ENCODE measurements at places on chromosomes 7 and 10.

DNA sequence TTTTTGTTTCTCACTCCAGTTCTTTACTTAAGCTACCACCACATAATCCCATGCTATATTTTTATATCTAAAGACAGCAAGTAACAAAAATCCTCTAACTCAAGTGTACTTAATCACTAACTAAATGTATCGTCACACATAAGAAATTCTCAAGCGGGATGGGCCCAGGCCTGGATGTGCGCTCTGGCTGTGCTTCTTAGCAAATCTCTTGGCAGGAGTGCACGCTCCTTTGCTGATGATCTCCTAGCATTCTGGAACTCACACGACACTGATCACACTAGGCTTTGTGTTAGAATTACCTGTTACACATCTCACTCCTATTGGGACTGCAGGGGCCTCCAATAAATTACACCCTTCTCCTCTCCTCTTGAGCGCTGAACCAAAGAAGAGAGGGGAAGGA, 46.7 kb upstream of the CALD1 start:
- no peak for DNase-seq

DNA sequence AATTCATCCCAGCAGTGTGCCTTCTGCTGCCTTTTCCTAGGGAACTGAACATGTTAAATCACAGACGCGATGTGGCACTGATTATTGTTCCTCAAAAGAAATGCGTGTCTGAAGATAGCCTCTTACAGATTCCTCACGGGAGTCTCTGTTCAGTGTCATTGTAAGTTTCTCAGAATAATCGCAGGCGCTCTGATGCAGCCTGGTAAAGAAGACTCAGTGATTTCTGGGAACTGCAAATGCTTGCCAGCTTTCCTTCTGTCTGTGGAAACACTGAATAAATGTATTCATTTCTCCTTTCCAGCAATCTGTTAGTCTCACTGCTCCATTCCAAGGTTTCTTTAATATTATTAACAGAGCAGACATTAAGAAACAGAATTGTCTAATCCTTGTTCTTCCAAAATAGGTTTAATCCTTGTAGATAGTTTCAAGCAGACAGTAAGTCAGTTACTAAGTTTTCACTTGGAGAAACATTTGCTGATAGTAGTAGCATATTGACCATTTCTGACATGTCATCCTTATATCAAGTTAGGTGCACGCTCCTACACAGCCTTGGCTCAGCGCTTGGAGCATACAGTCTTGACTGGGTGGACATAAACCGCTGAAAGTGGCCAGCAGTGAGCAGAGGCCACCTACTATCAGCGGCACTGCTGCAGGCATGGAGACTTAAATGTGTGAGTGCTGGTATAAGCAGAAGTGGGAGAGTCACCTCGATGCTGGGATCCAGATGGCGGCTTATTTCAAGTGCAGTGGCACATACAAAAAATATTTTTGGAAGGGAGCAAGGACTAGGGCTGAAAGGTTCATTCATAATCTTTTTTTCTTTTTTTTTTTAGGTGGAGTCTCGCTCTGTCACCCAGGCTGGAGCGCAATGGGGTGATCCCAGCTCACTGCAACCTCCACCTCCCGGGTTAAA, 27.7 kb downstream of the MMRN2 start:
- DNase-seq: no peak

- DNase-seq: no peak
Observed at GRCh38 chr10:98533241-98533640, 86.5 kb upstream of the HPS1 start.

DNA sequence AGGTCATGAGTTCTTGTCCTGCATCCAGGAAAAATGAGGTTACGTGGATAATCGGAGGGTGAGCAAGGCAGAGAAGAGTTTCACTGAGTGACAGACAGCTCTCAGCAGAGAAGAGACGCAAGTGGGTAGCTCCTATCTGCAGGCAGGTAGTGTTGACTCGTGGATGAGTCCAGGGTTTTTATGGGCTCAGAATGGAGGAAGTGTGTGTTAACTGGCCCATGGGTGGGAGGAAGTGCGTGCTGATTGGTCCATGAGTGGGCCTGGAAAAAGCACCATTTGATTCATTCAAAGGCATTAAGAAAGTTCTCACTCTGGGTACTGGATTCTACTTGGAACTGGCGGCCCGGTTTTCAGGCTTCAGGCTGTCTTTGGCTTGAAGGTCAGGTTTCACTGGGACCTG, 4.8 kb upstream of the DMTF1 start:
- DNase-seq: no peak

GRCh38 chr10:61975391-61975932, 74.0 kb downstream of the ARID5B start:
- no peak for DNase-seq

DNA sequence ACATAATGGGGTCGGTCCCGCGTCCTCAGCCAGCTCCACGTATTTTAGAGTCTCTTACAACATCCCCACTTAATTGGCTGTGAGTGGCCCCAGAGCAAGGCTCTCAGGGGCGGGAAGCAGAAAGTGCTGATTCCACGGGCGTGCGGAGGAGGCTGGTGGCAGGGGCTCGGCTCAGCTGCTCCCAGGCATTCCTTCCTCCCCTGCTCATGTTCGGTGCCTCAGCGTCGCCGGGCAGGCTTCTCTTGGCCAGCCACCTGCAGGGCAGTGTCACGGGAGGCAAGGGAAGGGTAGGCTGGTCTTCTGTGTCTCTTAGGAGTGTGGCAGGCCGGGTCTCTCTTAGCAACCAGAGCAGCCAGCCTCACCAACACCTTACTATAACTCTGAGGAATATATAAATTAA, 33.8 kb downstream of the IL15RA start:
- DNase-seq: no peak

DNA sequence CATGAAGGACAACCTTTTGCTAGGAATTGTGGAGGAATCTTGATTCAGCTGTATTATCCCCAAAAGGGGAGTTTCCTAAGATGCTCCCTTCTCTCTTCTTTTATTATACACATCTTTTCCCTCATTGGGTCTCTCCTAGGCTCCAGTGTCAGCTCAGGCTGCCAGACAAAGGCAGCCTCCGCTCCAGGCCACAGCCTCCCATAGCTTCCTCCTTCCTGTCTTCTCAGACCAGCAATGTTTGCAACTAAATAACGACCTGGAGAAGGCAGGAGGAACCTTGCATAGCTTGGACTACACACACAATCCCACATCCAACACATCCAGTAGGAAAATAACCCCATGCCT, 12.3 kb downstream of the SFXN3 start:
- no peak for DNase-seq

DNA sequence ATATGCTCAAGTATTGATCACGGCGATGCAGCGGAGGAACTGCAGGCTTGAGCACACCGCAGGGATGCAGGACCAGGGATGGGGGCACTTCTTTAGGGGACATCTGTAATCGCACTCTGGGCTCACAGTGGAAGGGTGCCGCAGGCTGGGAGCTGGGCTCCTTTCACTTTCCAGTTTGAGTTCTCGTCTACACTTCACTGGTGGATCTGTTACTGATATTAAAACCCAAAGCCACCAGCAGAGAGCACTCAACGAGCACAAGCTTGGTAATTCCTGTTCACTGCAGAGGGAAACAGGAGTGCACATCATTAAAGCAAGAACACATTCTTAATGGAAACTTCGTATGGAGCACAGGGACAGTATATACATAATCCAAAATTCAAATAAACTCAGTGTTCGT, 91.3 kb downstream of the PARD3 start:
- DNase-seq: peak; percentile 49

DNA sequence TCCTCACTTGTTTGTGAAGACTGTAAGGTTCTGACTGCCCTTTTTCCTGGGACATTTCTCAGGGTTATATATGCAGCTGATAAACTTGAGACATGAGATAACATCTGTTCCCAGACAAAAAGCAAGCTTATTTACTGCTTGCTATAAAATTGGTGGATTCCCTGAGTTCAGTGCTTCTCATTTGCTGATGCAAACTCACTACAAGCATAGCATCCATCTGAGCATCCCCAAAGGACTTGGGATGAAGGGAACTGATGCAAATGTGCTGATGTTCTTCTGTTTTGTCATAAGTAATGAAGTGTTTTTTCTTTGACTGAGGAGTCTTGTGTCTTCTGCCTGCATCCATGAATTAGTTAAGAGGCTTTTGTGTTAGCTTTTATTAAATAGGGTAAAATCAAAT, 183.2 kb downstream of the ADK start:
- DNase-seq: no peak

DNA sequence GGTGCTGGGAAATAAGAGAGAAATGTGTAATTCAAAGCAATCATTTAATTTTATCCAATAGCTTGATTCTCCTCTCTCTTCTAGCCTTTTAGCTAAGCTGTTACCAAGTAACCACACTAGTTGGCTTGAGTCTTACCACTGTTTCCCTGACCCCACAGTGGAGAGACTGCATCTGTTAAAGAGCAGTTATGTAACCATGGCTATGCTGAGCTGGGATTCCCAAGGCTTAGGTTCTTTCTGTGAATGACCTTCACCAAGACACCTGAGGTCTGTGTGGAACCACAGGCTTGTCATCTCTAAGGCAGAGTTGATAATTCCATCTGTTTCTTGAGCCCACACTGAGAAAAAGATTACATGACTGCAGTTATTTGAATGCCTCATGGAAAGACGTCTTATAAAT, 47.7 kb upstream of the ATRNL1 start:
- no peak for DNase-seq

DNA sequence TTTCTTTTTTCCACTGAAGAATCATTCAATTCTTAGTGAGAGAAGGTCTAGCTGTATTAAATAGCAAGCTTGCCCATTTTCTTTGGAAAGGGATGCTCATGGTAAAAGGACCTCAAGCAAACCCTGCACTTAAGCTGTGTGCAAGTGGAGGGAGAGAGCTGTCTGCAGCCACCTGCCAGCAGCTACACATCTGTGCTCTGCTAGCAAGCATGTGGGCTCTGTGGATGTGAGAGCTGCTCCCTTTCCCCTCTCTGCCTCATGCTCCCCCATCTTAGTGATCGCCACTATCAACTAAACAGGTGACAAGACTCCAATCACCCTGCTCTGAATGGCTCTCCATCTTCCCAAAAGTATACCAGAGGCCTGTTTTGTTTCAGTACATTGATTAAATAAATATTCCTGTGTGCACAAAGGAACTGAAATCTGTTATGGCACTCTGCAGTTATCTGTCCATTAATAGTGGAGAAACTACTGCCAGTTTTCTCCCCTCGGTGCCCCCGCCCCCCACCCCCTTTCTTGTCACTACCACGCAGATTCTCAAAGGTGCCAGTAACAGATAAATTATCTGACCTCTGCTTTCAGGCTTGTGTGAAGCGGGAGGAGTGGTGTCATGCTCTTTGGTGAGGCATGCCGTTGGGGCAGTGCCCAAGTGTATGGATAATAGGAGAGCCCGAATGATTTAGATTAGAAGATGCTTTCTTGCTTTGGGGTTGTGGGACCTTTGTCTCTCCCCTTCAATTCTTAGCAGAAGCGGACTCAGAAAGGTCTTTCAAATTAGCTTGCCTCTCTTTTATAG, 26.4 kb downstream of the AUTS2 start:
- DNase-seq: peak; percentile 89

GRCh38 chr7:36474283-36475010, 84.8 kb downstream of the ANLN start:
- DNase-seq: peak; percentile 95

DNA sequence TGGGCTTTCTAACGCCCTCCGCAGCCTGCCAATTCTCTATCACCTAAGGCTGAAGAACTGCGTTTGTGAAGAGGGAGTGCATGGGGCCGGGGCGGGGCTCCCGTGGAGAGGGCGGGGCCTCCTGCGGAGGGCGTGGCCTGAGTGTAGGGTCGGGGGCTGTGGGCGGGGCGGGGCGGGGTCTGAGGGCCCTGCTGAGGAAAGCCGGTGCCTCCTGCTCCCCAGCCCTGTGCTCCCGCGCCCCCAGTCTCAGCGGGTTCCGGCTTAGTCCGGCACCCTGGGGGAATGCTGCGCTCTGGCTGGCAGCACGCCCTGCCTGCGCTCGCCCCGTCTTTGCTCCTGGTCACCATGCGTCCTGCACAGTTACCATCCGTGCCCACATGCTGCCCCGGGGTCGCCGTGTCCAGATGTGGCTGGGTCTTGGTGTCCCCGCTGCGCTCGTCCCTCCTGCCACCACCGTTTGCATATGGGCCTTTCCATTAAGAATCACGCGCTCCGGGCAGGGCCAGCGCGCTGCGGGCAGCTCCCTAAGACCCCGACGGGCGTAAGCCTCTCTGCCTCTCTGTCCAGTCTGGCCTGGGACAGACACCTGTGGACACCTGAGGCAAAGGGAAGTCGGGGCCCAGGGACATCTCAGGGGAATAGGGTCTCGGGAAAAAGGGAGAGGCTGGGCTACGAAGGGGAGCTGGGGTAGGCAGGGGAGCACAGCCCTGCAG, 144.0 kb upstream of the RET start:
- peak; percentile 36 for DNase-seq

- no peak for DNase-seq
Observed at GRCh38 chr7:50141131-50141530, 48.1 kb upstream of the ZPBP start.

GRCh38 chr7:44145479-44145968, 4.4 kb upstream of the MYL7 start:
- DNase-seq: peak; percentile 38

DNA sequence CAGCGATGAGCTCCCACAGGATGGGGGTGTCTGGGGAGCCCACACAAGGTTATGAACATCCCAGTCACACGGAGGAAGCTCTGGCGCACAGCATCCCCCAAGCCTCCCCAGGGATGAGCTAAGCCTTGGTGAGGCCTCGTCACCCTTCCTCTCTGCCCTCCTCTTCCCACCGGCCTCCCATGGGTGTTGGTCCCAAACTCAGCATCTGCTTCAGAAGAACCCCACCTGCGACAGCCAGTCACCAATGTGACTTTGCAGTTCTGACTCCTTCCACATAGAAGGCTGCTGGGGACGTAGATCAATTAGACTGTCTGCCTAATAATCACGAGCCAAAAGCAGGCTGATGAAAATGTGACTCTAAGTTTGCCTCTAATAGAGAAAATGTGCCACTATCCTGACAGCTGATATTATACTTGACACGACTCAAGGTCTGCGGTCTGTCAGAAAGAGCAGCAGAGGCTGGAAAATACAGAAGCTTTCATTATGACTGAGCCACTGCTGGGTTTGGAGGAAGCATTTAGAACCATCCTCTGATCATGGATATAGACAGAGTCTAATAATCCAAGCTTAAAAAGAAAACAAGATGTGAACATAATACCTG, 116.0 kb upstream of the PFKP start:
- no peak for DNase-seq

- DNase-seq: no peak
Observed at GRCh38 chr7:44970523-44971051, 8.2 kb downstream of the MYO1G start.

DNA sequence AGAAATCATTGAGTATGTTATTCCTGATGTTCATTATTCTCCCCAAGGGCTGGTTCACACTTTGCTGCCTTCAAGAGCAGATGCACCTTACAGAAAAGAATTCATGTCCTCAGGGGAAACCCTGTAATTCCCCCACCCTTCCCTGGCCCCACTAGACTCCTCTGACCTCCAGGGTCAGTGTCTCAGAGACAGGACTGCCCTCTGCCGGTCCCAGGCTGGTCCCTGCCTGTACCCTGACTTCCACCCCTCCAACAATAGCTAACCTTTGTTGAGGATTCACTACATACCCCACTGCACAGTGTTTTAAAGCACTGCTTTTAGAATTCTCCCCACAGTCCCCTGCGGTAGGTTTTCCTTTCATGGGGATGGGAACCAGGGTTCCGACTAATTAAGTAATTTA, 4.4 kb upstream of the SEPHS1 start:
- DNase-seq: peak; percentile 57
